T-helper 22 cell (primary cell): ENCODE measurements at places on chromosomes 1 and 21.

GRCh38 chr1:67803380-67804279 is 29.6 kb downstream of the GNG12 start:
- DNase-seq: no peak

DNA sequence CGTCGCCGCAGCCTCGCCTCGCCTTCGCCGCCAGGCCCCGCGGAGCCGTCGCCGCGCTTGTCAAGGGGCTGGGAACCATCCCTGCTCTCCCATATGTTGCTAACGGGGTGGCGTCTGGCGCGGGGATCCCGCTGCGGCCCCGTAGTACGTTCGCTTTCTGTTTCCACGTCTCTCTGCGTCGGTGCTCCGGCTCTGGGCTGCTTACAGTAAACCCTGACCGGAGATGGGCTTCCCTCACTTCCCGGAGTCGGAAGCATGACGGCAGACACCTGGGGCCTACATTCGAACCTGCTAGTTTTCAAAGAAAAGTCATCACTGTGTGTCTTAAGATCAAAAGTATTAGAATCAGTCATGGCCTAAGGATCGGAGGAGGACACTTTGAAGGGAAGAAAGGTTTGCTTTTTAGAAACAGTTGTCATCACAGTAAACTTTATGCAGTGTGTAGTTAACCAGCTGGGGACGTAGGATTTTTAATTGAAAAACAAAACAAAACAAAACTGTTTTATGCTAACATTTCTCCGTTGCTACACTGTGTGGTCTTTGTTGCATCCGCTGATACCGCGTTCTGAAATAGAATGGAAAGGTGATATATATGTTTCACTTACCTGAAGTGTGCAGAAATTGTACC is 69.0 kb downstream of the SLC35A3 start:
- DNase-seq: peak; percentile 68

DNA sequence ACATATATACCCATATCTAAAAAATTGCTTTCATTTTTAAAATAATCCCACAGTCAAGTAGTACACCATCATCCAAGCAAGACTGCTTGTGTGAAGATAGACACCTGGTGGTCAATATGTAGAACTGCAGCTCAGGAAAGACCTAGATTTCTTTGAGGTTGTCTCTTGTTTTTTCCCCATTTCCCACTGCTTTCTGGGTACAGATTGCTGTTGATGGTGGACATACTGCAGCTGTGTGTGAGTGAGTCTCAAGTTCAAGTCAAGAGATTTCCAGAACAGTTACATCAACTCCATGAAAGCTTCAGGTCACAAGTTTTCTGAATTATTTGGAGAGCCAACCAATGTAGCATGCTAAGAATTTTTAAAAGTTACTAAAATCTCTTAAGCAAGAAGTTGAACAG is 306.4 kb downstream of the DUSP10 start:
- no peak for DNase-seq

DNA sequence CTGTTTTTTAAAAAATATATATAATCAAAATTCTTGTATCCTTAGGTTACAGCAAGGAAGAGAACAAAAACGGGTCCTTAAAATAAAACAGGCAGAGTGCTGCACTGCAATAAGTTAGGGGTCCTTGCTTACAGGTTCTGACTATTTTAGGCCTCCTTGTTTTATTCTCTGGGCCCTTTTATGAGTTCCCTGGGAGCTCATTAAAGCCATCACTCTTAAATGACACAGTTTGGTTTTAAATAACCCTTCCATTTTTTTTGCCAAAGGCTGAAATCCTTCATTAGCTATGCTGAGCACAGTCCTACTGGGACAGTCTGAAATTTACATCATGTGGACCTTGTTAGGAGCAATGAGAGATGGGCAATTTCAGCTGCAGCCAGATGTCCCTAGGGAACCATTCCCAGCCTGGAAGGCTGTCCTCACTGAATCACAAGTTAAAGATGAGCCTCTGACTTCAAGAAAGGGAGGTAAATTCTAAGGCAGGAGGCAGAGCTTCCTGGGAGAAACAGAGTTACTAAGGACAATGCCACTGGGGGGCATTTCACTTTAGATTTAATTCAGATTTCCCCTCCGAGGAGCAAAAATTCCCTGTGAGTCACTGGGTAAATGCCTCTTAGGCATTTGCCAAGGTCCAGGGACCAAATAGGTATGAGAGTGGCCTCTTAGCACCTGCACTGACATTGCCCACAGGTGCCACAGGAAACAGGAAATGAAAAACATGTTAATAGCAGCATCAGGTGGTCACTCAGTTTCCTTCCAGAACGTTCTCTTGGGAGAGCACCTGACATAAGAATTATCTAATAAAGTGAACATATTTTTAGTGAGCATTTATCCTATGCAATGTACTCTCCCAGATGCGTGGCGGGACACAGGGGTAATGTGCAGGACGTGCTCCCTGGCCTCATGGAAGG is 3.8 kb upstream of the MUL1 start:
- DNase-seq: no peak

DNA sequence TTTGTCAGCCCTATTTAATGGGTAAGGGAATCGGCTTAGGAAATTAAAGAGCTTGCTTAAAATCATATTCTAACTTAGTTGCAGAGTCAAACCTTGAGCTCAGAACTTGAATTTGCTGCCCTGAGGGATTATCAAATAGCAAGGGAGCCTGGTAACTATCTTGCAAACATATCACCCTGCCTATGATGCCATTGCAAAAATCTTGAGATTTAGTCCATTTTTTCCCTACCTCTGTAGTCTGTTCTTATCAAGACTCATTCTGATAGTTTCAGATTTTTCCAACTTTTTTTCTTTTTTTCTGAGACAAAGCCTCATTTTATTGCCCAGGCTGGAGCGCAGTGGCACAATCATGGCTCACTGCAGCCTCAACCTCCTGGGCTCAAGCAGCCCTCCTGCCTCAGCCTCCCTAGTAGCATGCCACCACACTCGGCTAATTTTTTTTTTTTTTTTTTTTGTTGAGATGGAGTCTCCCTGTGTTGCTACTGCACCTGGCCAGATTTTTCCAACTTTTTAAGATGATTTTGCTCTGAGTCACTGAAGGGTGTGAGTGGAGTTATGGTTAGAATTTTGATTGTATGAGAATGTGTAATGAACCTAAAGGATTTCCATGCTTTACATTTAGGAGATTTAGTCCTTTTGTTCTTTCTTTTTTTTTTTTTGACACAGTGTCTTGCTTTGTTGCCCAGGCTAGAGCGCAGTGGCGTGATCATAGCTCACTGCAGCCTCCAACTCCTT is 12.2 kb downstream of the SARS1 start:
- no peak for DNase-seq

GRCh38 chr1:47557066-47557465 is 119.2 kb downstream of the FOXD2 start:
- no peak for DNase-seq

- DNase-seq: no peak
Measured at GRCh38 chr1:27298632-27299384, 23.2 kb upstream of the TMEM222 start.

- DNase-seq: no peak
Measured at GRCh38 chr1:202684716-202685115, 25.5 kb downstream of the SYT2 start.

GRCh38 chr1:159752135-159752580 is 28.6 kb upstream of the DUSP23 start:
- no peak for DNase-seq

DNA sequence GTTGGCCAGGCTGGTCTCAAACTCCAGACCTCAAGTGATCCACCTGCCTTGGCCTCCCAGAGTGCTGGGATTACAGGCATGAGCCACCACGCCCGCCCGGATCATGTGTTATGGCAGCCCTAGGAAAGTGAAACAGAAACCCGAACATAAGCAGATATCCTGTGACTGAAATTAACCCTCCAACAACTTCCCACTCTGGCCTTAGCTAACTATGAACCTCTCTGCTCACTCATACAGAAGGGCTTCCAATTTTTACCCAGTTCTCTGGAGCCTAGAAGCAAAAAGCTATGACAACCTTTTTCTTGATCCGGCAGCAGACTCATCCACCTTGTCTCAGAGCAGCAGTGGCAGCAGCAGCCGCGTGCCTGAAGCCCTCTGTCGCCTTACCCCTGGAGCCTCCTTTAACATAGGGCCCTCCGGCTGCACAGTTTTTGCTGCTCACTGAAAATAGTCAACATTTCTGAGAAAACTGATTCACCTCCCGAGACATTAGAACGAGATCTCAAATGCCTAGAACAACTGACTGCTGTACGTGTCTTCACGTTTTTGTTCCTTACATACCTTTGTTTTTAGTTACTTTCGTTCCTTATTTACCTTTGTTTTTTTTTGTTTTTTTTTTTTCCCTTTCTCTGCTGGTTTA is 9.3 kb downstream of the CBR1 start:
- no peak for DNase-seq

GRCh38 chr21:34116569-34116968 is 43.2 kb downstream of the MRPS6 start:
- no peak for DNase-seq

DNA sequence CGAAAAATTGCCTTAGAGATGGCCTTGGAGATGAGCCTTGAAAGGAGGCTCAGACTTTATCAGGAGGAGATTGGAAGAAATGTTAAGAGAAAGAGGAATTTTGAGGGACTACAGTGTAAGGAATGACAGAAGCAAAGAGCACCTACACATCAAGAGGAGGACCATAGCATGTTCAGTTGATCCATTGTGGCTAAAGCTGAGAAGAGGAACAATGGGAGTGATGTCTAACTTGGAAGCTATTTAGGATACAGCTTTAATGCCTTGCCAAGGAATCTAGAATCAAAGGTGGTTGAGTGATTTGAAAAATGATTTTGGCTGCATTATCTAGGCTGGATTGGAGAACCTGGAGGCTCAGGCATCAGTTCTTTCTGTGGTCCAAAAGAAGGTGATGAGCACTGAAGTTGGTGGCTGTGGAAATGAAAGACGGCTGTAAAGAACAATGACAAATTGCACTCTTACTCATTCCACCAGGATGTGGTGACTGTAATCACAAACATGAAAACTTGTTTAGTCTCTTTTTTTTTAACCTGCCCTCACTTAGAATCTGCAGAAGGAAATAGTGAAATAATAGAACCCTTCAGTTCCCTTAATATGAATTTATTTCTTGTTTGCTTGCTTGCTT is 11.3 kb downstream of the FAM20B start:
- DNase-seq: no peak

GRCh38 chr1:203172184-203173010 is 3.2 kb downstream of the MYBPH start:
- no peak for DNase-seq

- DNase-seq: no peak
Measured at GRCh38 chr1:12276225-12276624, 46.4 kb downstream of the VPS13D start.

- no peak for DNase-seq
Measured at GRCh38 chr1:15764269-15764764, 5.7 kb downstream of the FBLIM1 start.

- DNase-seq: no peak
Measured at GRCh38 chr1:226980122-226980560, 40.0 kb downstream of the COQ8A start.

- DNase-seq: no peak
Measured at GRCh38 chr1:76294482-76295194, 220.1 kb downstream of the ST6GALNAC3 start.

DNA sequence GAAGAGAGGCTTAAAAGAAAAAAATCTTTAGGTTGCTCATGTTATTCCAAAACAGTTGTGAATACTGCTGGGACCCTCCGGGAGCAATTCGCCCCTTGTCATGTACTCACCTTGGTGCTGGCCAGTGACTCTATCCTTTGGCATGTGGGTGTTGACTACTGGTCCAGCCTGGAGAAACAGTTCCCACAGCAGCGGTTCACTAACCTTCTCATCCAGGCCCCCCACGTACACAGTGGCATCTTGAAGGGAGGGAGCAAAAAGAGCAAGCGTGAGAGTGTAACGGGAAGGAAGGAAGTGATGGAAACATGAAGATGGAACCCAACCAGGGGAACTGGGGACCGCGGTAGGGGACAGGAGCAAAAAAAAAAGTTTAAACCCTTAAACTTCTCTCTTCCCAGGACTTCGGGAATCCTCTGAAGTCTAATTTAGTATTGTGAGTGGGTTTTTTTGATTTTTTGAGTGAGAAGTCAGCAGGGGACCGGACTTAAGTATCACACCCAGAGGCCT is 494 bp downstream of the SF3B4 start:
- DNase-seq: no peak

DNA sequence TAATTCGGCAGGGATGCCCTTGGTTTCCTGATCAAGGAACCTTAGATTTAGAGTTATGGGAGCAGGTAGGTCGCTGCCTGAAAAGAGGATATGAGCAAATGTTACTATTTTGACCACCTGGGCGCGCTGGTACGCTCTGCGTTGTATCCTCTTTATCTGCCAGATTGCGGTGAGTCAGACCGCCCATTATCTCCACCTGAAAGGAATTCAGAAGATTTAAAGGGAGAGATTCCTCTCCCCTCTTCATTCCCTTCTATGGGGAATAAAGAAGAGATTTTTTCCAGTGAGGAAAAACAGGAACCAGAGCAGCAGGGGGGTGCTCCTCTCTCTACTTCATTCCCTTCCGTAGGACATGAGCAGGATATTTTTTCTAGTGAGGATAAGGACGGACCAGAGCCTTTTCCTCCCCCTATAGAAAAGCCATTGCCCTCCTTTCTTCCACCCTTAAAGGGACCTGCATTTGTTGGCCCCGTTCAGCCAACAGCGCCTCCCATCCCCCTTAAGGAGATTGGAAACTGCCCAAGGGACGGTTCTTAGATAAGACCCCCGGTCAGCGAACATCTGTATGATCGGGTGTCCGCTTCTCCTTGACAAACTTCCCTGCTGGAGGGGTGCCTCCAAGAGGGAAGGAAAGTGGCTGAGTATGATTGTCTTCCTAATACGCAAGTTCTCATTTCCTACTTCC is 34.1 kb downstream of the CLCA1 start:
- DNase-seq: no peak

DNA sequence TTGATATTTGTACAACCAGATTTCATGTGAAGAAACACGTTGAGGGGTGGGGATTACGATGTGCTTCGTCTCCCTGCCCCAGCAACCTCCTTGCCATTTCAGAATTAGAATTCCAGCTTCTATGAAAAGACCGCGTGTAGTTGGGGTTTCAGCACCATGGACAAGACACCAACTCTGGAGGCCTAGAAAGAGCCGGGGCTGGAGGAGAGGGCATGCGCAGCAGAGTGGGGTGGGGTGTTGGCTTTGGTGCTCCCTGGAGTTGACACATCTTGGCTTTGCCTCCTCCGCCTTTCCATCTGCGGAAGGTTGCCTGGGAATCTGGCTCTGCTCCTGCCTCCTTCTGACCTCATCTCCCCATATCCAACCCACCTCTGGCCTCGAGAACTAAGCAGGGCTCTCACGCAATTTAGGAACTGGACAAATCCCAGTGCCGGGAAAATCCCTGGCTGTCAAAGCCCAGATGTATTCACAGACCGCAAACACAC is 11.8 kb downstream of the HTR6 start:
- no peak for DNase-seq

DNA sequence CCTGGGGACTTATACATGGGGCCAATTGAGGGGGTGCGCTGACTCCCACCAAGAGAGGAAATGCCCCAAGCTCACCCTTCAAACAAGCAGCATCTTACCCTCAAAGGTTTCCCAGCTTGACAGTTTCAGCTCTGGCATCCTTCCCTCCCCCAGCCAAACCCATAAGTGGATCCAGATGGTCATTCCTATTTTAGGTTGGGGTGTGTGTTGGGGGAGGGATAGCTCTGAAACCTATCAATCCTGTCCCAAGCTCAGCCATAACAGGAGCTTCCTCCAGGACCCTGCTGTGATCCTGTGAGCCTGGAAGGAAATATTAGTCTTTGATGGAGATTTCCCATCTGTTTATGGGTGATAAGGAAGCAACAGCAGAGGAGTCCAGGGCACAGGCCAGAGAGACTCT is 3.4 kb upstream of the TMEM222 start:
- no peak for DNase-seq
